ENCODE measurements at places on chromosomes 16 and 17. TPM values are rescaled to one million over a fixed set of nuclear protein-coding genes. Genes with fewer than 3 reads are reported as not detected.

The OTOP3 gene
- total RNA-seq = 1.4 TPM

The MAF gene
- total RNA-seq = 21.6 TPM

The IL34 gene
- 13.4 TPM for total RNA-seq

The C17orf113 gene
- 2.3 TPM for total RNA-seq

The TBC1D26 gene
- total RNA-seq = not detected

The OTOP2 gene
- not detected for total RNA-seq

The NSF gene
- 28.6 TPM for total RNA-seq

The POLG2 gene
- total RNA-seq = 11.9 TPM

The WNT3 gene
- 1.4 TPM for total RNA-seq

The SLC5A11 gene
- not detected for total RNA-seq

The LGALS9B gene
- total RNA-seq = 4.7 TPM

The TMED6 gene
- not detected for total RNA-seq

The TMEM100 gene
- total RNA-seq = 21.5 TPM

The CDR2L gene
- total RNA-seq = 11.4 TPM

The MT1A gene
- not detected for total RNA-seq

The CNGB1 gene
- total RNA-seq = 0.41 TPM

The DHX58 gene
- total RNA-seq = 14.4 TPM

The TAC4 gene
- not detected for total RNA-seq

The SLFN14 gene
- total RNA-seq = 0.31 TPM

The NXN gene
- 67.8 TPM for total RNA-seq

The HOXB1 gene
- not detected for total RNA-seq

The C16orf89 gene
- 5.3 TPM for total RNA-seq

The TMC6 gene
- total RNA-seq = 16.8 TPM

The LGALS9 gene
- 7.3 TPM for total RNA-seq

The PPY gene
- not detected for total RNA-seq

Data from tongue (tissue), 3 donors.